ENCODE measurements at places on chromosomes 2 and 18.

GRCh38 chr18:23972453-23972852, 42.1 kb upstream of the TTC39C start:
- no peak for DNase-seq

GRCh38 chr2:101792208-101792607, 94.7 kb downstream of the MAP4K4 start:
- no peak for DNase-seq

- DNase-seq, result no peak
Observed at GRCh38 chr2:73297586-73297985, 4.2 kb upstream of the EGR4 start.

GRCh38 chr2:138391946-138392345, 109.6 kb upstream of the SPOPL start:
- DNase-seq, result no peak

DNA sequence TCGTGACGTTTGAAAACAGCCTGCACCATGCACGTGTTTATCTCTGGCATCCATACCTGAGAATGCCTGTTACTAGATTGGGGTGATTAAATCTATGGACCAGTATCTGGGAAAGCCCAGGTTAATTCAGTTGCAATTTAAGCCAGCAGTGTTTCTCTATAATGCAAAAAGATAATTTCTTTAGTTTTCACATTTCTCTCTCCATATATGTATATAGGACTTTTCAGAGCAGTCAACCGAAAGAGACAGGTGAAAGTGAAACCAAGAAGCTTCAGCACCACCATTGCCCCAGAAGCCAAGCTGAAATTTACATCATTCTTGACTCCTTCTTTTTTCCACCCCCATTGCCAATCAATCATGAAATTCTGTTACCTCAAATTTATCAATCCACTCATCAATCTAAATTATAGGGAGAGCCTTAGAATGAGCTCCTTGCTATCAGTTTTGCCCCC, 2.7 kb upstream of the LRP2 start:
- DNase-seq, result no peak

DNA sequence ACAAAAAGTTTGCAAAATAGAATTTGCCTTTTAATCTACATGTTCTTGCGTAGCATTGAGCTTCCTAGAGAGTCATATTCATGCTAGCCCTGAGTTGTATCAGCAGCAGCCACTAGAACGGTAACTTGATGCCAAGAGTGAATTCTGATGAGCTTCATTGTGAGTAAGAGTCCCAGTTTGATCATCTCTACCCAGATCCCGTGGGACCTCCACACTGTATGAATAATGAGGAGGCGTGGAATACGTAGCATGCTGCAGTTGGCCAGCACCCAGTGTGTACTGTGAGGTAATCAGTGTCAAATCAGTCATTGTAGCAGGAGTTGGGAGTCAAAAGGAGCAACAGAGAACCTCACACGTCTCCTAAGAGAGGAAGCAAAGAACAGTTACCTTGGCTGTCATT, 197.9 kb downstream of the NEDD4L start:
- DNase-seq, result no peak

GRCh38 chr2:207692206-207693065, 19.0 kb upstream of the CCNYL1 start:
- DNase-seq, result peak; percentile 16

DNA sequence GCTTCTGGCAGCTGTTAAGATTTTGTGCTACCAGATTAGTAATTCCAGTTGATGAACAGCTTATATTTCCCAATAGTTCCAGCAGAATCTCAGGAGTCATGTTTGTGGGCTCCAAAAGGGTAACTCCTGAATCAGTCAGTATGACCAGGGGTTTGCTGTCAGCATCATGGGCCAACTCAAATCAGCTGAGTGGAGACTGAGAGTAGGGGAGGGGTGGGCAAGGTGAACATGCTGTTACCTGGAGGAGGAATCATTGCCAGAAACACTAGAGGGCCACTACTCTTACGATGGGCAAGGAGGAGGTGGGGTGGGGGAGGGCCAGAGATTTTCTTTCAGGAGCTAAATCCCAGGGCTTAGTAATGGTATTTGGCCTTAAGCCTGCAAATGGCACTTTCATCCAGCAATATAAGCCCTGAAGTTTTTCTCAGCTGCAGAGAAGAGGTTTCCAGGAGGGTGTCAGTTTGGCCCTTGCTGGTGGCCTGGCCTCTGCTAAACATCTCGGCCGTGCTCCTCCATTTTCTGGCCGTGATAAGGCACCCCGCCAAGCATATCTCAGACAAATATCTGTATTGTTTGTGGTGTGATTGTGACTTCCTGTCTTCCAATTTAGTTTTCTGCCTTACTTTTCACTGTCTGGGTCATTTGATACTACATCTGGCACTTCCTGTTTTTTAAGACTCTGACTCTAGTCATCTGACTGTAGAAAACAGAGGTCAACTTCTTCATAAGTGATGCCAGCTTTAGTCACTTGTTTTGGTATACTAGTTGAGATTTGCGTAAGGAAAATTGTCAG, 120.5 kb upstream of the CXCR4 start:
- DNase-seq, result no peak

DNA sequence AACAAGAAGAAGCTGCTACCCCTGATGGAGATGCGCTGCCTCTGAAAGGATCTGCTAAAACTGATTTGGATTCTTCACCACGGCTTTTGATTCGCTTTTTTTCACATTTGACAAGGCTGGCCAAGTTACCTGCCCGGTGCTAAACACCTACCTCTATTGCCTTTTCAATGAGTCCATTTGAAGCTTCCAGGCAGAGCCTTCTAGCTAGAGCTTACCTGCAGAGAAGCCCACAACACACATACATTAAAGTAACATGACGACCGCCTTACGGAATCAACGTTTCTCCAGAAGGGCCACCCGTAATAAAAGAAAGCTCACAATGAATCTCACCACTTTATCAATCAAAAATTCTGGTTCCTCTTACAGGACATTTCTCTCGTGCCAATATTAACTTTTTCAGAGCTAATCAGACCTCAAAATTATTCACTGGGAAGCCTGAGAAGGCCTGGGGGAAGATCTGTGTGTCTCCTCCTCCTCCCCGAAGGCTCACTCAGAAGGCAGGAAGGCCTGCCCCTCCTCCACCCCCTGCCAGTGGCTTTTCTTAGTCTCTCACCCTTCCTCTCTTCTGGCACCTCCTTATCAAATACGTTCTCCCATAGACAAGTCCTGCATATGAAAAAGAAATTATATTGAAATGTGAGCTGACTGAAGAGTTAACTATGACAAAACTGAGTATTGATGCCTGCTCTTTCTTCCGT, 171.0 kb downstream of the DNER start:
- no peak for DNase-seq

DNA sequence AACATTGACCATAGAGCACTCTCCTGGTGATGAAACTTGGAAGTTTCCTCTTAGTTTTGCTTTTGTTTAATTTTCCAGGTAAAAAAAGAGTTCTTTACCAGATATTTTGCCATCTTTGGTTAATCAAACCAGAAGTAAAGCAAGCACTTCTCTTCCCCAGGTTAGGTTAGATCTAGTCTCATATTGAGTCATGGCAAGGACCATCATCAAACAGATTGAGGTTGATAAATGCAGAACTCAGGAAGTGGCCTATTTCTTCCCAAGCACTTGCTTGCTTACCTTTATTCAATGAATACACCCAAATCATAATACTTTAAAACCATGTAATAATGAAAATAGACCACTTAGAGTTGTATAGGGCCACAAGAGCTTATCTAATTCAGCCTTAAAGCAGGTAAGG, 23.4 kb downstream of the DNAH6 start:
- DNase-seq, result no peak

DNA sequence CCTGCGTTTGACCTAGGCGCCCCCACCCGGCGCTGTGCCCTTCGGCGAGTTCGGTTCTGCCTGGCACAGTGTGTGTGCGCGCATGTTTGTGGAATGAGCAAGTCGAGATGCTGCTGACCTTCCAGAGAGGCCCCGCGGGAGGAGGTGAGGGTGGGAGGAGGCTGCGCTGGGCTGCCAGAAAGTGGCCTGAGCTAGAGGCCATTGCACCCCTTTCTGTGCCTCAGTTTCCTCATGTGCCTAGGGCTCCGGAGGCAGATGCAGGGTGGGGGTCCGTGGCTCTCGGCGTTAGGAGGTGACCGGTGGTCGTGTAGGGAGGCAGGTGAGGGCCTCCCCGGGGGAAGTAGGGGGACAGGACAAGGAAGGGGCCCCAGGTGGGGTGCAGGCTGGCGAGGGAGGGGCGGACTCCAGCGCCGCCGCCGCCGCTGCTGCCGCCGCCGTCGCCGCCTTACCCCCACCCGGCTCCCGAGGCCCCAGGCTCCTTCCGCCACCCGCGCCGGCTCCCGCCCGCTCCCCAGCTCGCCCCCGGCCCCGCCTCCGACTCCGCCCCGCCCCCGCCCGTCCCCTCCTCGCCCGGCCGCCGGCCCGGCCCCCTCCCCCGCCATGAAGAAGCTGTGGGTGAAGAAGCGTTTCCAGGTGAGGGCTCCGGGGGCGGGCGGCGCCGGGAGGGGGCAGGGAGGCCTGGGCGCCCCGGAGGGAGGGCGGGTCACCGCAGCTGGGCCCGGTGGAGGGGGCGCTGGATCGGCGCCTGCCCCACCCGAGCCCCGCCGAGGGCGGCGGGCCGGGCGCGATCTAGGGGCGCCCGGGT, 7.0 kb downstream of the SPEG start:
- peak; percentile 46 for DNase-seq

- peak; percentile 9 for DNase-seq
Observed at GRCh38 chr2:17051538-17051937, 385.9 kb upstream of the CYRIA start.

- no peak for DNase-seq
Observed at GRCh38 chr2:871926-872680, 78.5 kb upstream of the SNTG2 start.

DNA sequence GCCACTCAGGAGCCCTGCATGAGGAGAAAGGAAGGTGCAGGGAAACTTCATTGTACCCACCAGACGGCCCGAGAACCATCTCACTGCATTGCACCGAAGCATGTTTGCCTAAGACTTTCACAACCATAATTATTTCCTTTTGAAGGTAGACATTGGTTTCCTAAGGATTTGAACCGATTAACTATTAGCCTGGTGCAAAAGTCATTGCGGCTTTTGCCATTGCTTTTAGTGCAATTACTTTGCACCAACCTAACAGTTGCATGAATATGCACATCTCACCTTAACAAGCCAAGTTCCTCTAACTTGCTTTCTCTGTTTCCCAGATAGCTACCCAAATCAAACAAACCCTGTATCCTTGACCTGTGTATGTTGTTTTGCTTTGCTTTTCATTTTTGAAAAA, 516.3 kb upstream of the ID2 start:
- no peak for DNase-seq

- DNase-seq, result no peak
Observed at GRCh38 chr18:12048827-12049175, 44.8 kb upstream of the ANKRD62 start.

DNA sequence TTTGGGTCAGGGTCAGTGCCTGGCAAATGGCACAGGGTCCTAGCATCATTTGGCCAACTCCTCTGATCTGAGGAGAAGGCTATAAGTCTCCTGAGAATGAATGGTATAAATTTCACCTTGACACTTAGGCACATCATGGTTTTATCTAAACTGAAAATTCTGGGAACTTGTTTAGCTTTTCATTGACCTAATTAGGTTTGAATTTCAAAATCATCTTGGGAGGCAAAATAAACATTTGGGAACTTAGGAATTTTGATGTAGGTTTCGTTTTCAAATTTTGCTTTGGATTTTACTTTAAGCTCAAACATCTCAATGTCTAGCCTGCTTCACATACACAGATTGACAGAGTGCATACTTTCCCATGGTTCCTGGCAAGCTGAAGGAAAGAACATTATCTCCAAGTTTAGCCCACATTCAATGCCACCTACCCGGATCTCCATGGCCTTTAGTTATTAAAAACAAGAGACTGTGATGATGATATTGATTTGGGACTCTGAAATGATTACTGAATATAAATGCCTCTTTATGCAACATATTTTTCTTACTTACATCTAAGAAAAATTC, 44.5 kb downstream of the MYOM1 start:
- no peak for DNase-seq

DNA sequence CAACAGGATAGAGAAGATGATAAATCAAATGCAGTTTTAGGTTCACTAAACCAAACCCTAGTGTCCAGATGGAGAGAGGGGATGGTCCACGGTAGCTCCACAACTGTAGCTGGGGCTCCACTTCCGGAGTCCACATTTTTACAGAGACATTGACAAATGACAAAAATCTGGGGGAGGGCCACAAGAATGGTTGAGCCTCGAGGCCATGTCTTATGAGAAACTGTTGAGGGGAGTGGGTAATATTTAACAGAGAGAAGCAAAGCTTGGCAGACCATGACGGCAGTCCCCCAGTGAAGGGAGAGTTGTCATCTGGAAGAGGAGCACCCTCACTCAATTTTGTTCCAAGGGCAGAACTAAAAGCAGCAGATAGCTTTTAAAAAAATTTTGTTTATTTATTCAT, 17.6 kb upstream of the EPHA4 start:
- DNase-seq, result no peak

GRCh38 chr18:8151181-8151580, 458.1 kb upstream of the RAB12 start:
- no peak for DNase-seq

DNA sequence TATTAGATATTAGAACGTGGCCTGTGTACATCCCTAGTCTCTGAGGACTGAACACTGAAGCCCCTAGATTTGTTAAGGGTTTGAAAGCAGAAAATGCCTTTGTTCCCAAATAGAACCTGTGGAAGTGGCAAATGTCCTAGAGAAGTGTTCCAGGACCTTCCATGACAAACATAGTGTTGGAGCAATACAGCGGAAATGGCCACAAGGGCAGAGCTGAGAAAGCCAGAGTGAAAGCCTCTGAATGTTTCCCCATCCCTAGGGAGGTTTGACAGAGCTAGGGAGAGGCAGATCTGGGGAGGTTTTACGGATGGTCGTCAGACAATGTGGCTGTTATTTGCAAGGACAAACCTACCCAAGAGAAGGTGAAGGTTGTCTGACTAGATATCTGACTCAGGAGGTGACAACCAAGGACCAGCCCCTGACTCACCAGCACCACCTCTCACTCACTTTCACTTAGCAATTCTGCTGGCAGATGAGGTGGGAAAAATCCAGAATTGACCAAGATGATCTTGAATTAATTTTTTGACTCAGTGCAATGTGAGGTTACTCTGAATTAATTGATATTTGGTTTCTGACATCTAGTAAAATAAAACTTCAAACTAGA, 24.1 kb downstream of the RBM43 start:
- no peak for DNase-seq

DNA sequence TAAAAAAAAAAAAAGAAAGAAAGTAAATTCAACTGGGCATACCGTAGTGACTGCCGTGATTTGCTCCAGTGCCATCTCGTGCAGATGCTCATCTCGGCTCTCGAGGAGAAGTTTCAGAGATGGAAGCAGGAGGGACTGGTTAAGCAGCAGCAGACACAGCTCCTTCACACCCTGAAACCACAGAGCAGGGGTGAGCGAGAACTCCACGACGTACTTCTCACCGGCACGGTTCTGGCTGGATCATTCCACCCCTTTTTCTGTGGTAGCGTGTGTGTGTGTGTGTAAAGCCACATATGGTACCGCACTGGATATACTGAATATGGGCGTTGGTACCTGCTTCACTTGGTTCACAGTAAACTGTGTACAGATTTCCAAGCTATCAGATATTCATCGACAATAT, 382.2 kb downstream of the NBAS start:
- no peak for DNase-seq

- no peak for DNase-seq
Observed at GRCh38 chr18:65547046-65547445, 203.8 kb upstream of the CDH7 start.

Data from G401 (cell line).